ENCODE measurements at places on chromosomes 3 and 15. TPM values are rescaled to one million over a fixed set of nuclear protein-coding genes. Genes with fewer than 3 reads are reported as not detected.

DNA sequence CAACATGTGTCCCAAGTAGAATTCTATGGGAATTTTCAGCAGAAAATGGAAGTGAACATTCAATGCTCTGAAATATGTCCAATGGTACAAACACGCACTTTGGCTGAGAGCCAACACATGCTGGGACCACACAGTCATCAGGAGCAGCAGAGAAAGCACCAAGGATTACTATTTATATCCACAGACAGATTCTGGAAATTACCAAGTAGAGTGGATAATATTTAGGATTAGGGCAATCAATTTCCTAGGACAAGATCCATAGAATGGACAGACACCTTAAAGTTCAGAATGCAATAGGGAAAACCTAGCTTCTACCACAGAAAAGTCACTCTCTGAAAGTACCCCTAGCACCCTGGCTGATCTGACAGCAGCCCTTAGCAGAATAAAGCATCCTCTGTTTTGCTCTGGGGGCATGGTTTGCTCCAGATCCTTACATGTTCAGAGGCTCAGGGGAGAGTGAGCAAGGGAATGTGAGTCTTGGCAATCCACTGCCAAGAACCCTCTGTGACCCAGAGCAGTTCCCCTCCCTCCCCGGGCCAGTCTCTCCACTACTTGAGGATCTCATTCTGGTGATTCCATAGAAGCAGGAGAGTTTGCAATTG lies 206.0 kb upstream of the WNT5A start:
- no peak for DNase-seq

GRCh38 chr3:32104492-32104891 lies 1.9 kb upstream of the GPD1L start:
- no peak for DNase-seq

GRCh38 chr3:135922903-135923250 lies 42.7 kb upstream of the PPP2R3A start:
- no peak for DNase-seq

GRCh38 chr3:142779591-142779990 lies 55.8 kb downstream of the TRPC1 start:
- DNase-seq: no peak

DNA sequence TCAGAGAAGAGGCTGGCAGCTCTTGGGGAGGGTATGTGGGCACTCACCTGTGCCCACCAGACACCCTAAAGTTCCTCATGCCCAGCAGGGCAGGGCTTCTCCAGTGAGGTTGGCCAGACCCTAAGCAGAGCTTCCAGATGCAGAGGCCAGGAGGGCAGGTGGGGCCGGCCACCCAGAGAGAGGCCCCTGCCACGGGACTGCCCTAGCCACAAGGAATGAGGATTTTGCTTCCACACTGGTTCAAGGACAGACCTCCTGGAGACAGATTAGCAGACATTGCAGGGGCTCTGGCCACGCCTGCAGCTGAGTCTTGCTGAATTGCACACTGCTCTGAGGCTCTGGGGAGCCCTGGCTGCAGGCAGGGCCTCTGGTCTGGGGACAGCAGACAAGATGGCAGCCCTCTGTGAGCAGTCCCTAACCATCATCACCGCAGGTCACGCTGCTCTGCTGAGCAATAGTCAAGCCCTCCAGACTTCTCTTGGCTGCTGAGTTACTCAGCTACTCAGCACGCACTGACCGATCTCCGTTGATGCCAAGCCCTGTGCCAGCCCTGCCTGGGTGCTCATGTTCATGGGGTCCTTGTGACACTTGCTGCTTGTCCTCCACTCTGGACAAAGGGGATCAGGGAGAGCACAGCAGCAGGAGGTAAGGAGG lies 117.4 kb upstream of the ABHD17C start:
- no peak for DNase-seq

DNA sequence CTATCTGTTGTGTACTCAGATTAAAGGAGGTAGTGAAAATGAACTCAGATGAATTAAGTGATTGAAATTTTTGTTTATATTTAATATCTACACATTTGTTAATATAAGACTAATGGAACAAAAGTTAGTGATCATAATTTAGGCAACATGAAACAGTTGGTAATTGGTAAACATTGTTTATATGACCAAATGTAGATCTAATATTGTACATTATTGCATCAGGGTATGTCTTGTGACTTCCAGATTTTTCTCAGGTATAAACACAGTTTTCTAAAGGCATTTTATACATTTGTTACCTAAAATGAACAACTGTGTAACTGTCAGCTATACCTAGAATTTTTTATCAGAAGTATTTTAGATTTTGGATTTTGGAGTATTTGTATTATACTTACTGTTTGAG lies 14.8 kb downstream of the GMPS start:
- DNase-seq: no peak

DNA sequence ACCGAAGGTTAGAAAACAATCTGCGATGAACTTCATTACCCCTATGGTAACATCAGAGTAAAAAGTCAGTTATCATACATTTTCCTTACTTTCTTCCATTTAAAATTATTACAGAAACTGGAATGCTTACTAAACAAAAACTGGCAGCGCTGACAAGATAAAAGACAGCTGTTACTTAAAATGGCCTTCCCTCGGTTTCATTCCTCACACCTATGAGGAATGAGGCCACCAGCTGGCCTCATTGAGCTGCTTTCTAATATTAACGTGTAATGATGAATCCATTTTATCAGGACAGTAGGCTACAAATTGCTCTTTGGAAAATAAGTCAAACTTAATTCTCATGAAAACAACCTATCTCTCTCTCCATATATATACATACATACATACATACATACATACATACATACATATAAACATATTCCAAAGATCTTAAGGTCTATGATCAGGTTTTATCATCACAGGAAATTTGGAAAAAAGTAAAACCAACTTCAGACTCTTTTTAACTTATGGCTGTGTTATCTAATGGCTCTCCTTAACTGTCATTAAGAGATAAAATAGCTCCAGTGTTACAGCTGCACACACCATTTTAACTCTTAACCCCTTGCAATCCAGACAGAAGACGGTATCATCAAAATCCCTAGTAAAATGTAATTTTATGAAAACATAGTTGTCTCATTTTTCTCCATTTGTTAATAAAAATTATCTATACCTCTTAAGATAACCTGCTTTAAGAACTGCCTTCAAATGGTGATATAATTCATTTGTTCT lies 5.2 kb downstream of the CCNL1 start:
- no peak for DNase-seq

GPR176 gene
- total RNA-seq: 31.2 TPM

DNA sequence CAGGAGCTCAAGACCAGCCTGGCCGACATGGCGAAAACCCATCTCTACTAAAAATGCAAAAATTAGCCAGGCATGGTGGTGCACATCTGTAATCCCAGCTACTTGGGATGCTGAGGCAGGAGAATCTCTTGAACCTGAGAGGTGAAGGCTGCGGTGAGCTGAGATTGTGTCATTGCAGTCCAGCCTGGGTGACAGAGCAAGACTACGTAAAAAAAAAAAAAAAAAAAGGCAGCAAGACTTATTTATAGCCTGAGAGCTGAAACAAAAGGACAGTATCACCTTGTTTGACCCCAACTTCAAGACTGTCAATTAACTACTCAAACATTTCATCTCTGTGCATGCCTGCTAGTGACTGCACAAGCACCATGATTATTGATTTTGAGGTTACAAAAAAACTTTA lies 478.9 kb upstream of the GBE1 start:
- no peak for DNase-seq

- DNase-seq: no peak
Measured at GRCh38 chr3:52055537-52056351, 627 bp downstream of the DUSP7 start.

DNA sequence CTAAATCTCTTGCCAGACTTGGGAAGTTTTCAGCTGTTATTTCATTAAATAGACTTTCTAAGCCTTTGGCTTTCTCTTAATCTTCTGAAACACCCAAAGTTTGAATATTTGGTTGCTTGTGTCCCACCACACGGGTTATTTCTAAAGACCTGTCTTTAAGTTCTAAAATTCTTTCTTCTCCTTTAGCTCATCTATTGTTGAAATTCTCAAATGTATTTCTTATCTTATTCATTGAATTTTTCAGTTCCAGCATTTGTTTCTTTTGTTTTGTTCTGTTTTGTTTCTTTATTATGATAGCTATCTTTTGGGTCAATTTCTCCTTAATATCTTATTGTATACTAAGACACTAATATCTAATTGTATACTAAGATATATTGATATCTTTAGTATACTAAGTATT lies 97.0 kb downstream of the ARRDC4 start:
- DNase-seq: no peak

DNA sequence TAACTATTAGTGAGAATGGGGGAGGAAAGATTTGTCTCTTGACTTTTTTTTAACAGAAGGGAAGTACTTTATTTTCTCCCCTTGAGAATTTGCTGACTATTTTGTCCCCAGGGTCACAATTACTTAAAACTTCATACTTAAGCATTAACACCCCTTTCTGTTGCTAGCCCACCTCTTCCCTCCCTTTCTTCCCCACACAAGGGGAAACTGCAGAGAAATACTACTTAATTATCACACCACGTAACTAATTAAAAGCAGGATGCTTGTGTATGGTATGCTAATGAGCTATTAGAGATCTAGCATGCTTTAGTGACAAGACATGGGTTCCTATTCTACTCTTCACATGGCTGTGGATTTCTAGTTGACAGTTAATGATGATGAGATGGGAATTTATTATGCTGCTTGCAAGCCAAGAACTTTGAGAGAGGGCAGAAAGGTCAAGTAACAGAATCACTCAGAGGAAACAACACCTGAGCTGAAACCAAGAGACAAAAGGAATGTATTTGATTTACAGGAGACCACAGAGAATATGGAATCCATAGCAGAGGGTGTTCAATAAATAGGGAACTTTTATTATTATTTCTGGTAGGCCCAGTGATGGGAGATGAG lies 179.2 kb downstream of the LSAMP start:
- DNase-seq: no peak

GRCh38 chr3:128144512-128145187 lies 8.6 kb upstream of the EEFSEC start:
- DNase-seq: no peak
